ENCODE measurements at places on chromosomes 1 and 21.

- no peak for DNase-seq
These were observed 160.5 kb downstream of the LRRC7 start for GRCh38 chr1:69728206-69728605.

DNA sequence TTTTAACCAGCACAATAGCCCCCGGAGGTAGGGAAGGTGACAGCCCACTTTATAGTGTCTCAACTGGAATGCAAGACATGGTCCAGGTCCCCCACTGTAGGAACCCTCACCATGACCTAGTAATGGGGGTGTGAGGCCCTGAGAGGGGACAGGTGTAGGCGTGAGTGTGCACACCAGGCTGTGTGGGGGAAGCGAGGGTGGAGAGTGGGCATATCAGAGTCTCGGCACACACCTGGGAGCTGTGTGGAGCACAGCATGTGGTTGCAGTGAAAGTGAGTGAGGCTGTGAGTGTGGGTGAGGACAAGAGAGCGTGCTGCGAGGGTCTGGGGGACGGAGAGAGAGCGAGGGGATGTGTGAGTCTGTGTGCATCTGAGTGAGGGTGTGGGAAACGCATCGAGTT lies 17.1 kb upstream of the RSPO1 start:
- no peak for DNase-seq

DNA sequence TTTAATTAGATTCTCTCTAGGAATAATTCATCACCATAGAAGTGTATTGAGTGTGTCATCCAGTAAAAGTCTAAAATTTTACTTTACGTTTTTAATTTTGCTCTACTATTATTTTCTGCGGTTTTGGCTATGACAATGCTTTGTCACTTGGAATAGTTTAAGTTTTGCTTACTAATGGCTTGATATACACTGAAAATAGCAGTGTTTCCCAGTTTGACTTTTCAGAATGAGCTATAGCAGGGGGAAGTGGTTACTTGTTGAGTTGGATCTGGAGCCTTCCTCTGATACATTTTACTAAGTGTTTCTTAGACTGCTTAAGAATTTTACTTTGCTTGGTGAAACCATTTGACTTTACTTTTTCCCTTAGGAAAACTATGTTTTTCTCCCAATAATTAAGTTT lies 5.0 kb downstream of the DNAJC16 start:
- no peak for DNase-seq

- no peak for DNase-seq
These were observed 56.0 kb downstream of the ITSN1 start for GRCh38 chr21:33698087-33698860.

GRCh38 chr1:178238722-178239510 lies 145.0 kb downstream of the RASAL2 start:
- DNase-seq = no peak

GRCh38 chr1:29586215-29586614 lies 349.9 kb downstream of the PTPRU start:
- DNase-seq = no peak

GRCh38 chr21:33267250-33267649 lies 1.1 kb downstream of the IL10RB start:
- no peak for DNase-seq

- peak; percentile 55 for DNase-seq
These were observed 3.8 kb downstream of the FBXO2 start for GRCh38 chr1:11650331-11650991.

GRCh38 chr1:221878134-221878533 lies 136.2 kb upstream of the DUSP10 start:
- DNase-seq = no peak

- DNase-seq = no peak
These were observed 131.0 kb downstream of the ROR1 start for GRCh38 chr1:63904826-63905225.

DNA sequence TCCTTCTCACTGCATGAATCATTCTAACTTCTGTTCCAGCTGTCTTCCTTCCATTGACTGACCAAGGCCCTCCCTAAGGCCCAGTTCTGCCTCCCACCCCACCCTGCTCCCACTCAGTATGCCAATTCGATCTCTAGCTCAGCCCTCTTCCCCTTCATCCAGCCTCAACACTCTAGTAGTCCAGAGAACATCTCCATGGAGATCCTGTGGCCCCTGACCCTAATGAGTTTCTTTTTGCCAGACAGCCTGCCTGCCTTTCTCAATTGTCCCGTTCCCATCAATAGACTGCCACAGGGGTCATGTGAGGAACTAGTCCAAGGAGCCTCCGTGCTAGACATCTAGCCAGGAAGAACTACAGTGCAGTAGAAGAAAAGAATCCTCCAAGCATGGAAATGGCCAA lies 26.4 kb downstream of the RRAGC start:
- DNase-seq = no peak

DNA sequence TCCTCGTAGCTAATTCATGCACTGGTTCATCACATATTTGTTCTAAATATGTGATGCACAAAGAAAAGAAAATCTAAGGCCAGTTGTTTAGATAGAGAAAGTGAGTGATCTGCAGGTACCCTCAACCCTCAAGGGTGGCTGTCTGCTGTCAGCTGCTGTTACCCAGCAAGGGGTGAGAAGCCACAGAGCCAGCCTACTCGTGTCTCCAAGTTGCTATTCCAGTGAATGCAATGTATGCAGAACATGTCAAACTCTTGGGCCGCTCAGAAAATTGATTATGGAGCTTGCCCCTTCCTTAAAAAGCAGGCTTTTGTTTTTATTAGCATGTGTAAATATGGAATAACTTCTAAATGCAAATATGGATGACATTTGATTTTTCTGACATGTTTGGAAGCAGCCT lies 336.3 kb upstream of the ST6GALNAC5 start:
- DNase-seq = no peak

- no peak for DNase-seq
These were observed 107.8 kb upstream of the VAV3 start for GRCh38 chr1:108072776-108073175.

DNA sequence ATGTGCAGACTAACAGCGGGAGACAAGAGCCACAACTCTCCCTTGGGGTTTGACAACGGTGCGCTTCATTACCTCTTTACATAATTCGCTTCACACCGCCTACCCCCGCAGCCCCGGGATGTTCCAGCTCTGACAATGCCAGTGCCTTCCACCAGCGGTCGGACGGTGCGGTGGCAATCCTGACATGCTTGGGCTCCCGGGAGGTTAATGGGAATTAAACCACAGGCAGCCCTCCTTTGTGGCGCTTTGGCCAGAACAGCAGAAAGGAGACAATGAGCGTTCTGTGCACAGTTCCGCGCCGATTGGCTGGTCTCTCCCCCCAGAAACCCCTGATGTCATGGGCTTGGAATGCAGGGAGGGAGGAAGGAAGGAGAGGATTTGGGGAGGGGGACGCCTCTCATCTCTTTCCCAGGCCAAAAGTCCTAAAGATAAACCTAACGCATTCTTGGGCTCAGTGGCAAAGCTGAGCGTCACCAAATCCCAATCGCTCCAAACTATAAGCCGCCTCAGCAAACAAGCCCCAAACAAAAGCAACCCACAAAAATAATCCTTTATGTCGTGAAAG lies 1.3 kb downstream of the CNN3 start:
- DNase-seq = peak; percentile 51

- no peak for DNase-seq
These were observed 43.5 kb downstream of the TRIM33 start for GRCh38 chr1:114467491-114467890.

- DNase-seq = no peak
These were observed 110.4 kb upstream of the C21orf91 start for GRCh38 chr21:17929510-17929909.

- no peak for DNase-seq
These were observed 56.7 kb downstream of the LACTBL1 start for GRCh38 chr1:22915816-22916470.
